Kidney capillary endothelial cell (primary cell): ENCODE measurements at places on chromosomes 11 and 22.
A peak's percentile ranks its signal among the peaks of the same experiment; 100 is the strongest.

GRCh38 chr11:5922749-5923426 is 19.2 kb upstream of the OR56A3 start:
- no peak for DNase-seq

DNA sequence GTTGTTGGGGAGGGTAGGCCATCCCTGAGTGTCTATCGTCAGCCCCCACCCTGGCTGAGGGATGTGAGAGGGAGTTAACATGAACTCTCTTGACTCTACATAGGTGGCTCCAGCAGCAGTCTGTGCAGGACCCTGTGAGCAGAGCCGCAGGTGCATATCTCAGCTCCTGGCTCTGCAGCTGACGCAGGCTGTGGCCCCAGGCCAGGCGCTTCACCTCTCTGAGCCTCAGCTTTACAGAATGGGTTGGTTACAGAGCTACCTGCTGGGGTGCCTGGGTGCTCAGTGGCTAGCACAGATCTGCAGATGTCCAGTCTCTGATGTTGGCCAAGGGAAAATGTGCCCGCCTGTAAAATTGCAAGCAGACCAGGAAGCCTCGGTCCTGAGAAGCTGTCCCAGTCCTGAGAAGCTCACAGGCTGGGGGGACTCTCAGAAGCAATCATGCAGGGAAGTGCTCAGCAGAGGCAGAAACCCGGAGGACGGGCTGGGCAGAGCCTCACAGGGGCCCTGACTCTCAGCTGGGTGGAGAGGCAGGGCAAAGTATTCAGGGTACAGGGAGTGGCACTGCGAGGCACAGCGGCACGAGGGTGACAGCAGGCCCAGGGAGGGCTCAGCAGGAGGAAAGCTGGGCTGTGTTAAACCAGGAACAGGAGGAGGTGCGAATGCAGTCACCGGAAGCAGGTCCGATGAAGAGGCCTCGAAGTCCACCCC is 15.9 kb upstream of the LRP5 start:
- no peak for DNase-seq

DNA sequence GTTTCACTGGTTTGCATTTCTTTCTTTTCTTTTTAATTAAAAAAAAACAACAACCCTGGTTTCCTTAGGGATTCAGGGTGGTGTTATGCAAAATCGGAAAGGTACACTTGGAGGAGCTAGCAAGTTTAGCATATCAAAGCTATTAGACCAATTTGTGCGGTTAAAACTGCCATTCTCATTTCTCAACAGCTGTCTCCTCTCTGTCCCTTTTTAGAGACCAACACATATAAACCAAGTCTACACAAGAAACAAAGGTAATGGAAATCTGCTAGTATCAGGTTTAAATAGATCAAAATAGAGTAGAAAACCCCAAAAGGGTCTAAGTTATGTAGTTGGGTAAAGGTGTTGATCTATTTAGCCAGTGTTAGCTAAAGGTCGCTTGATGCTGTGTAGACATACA is 1.7 kb upstream of the SESN3 start:
- no peak for DNase-seq

DNA sequence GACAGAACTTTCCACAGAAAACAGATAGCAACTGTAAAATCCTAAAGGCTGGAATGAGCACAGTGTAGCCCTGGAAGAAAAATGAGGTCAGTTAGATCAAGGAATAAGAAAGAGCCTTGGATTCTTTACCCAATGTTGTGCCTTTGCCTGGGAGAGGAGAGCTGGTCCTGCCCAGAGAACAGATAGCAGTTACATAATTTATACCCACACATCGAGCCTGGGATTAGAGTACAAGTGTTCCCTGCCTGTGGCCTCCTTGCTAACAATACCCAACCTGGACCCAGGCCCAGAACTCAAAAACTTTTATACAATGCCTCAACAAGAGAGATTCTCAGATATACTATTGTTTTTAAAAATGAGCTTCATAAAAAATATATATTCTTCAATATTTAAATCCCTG is 1998.4 kb downstream of the LRRC4C start:
- DNase-seq: no peak

DNA sequence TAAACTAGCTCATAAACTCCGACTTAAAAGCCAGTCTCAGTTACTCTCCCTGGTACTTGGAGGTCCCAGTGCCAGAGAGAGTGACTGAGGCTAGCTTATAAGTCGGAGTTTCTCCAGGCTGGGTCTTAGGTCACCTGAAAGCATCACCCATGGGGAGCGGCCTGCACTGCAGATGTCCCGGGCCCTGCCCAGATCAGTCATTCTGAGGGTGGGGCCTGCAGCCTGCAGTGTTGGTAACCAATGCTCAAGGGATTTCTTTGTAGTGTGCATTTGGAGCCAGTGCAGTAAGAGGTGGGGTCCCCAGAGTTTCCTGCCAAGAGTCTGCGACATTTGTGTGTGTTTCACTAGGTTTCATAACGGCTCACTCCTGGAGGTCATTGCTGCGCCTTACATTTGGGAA is 14.8 kb downstream of the TAB1 start:
- no peak for DNase-seq

- DNase-seq: no peak
Observed at GRCh38 chr11:11461473-11461872, 108.4 kb upstream of the CSNK2A3 start.

DNA sequence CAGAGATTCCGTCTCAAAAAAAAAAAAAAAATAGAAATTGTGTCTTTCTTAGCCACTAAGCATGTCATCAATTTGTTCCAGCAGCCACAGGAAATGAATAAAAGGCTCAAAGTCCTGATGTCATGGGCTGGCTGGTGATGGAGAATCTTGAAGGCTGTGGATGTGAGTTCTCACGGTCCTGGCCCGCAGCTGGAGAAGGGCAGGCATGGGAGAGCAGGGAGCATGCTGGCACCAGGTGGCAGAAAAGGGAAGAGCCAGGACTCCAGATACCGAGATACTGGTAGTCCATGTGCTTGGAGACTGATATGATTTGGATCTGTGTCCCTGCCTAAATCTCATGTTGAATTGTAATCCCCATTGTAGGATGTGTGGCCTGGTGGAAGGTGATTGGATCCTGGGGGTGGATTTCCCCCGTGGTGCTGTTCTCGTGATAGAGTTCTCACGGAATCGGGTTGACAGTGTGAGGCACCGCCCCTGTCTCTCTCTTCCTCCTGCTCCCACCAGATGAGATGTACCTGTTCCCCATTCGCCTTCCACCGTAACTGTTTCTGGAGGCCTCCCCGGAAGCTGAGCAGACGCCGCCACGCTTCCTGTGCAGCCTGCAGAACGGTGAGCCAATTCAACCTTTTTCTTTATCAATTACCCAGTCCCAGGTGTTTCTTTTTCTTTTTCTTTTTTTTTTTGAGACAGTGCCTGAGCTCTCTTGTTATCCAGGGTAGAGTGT is 18.1 kb downstream of the MRGPRD start:
- DNase-seq: no peak

GRCh38 chr22:35661464-35661863 is 13.2 kb downstream of the APOL6 start:
- no peak for DNase-seq

DNA sequence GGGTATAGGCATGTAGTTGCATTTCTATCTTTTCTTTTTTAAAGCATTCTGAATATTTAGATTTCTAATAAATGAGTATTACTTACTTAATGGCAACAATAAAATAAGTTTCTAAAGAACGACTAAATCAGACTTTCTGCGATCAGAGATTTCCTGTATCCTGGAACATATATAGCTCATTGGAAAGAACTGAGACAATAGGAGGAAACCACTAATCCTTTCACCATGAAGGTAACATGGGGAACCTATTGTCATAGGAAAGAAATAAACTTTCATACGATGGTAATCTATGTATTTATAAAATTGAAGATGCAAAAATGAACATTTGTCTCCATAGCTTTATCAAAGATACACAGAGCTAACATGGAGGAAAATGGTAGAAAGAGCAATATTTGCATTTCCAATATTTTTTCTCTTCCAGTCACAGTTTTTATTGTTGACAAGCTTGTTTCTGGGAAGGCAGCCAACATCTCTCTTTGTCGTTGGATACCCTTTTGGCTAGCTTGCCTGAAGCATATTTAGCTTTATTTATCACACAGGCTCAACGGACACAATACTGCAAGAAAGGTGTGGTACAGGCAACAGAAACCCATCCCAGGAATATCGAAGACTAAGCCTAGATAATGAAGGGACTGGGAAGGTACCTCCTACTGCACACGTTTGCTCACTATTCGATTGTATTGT is 293.3 kb upstream of the MPPED2 start:
- DNase-seq: peak; percentile 71

DNA sequence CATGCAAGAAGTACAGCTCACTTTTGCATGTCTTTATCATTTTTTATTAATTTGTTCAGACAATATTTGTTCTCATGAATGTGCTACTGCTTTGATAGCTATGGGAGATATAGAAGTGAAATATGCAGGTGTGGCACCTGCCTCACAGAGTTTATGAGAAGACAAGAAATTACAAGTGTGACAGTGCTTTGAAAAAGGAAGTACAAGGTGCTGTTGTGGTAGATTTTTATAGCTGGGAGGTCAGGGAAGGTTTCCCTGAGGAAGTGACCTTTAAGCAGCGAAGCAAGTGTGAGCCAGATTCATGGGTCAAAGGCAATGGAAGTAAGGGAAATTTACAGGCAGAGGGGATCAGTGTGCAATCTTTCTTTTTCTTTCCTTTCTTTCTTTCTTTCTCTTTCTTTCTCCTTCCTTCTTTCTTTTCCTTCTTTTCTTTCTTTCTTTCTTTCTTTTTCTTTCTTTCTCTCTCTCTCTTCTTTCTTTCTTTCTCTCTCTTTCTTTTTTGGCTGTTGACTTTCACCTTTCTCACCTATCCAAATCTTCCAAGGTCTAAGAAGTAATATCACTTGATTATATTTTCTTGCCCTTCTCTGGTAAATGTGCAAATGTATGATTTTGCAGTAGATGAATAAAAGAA is 6.4 kb upstream of the BMAL1 start:
- DNase-seq: no peak

GRCh38 chr11:86515297-86516094 is 140.8 kb downstream of the CCDC81 start:
- peak; percentile 99 for DNase-seq

GRCh38 chr11:44622190-44622650 is 56.8 kb downstream of the CD82 start:
- DNase-seq: no peak

DNA sequence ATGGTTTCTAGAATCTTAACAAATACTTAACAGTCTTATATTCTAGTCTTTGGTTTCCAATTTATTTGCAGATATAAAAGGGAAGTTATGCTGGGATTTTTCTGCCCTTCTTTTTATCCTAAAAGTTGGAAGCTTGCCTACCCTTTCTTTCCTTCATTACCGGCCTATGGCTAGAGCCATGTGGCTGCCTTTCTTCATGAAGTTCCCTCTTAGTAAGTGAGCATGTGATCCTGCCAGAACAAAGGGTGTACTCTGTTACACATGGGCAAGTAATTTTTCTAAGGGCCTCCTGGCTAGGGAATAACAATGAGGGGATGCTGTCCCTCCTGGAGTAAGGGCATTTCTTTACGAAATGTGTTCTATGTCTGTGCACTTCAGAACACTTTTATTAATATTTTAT is 252.1 kb upstream of the PITPNB start:
- no peak for DNase-seq

GRCh38 chr11:98734686-98735085 is 286.1 kb upstream of the CNTN5 start:
- no peak for DNase-seq

GRCh38 chr22:31199187-31199586 is 12.9 kb upstream of the LIMK2 start:
- no peak for DNase-seq

DNA sequence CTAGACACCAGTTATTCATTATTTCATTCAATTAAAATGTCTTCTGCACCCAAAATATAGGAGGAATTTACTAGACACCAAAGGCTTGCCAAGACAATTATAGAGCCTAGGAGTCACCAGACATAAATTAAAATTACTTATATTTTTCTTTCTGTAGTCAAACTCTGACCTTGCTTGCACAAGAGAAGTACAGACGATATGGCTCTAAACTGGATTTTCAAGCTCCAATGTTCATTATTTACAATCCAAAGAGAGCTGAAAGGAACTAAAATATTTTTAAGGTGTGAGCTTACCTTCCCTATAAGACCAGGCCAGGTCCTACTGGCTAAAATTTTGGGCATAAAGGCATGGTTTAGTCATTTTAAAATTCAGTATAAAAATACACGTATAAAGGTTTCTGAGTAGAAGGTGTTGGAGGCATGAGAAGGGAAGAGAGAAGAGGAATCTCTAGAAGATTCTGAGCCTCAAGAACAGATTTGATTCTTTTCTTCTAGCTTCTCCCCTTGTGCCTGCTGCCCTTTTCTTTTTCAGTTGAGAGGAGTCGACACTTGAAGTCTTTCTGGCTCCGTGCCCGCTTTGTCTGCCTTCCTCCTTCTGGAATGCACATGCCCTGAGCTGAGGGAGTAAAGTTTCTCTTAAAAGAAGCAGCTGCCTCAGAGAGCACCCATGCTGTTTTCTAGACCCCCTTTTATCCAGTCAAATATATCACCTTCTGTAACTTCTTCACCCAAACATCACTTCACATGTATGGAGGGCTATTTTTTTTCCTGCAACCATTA is 13.5 kb downstream of the C11orf97 start:
- DNase-seq: no peak

DNA sequence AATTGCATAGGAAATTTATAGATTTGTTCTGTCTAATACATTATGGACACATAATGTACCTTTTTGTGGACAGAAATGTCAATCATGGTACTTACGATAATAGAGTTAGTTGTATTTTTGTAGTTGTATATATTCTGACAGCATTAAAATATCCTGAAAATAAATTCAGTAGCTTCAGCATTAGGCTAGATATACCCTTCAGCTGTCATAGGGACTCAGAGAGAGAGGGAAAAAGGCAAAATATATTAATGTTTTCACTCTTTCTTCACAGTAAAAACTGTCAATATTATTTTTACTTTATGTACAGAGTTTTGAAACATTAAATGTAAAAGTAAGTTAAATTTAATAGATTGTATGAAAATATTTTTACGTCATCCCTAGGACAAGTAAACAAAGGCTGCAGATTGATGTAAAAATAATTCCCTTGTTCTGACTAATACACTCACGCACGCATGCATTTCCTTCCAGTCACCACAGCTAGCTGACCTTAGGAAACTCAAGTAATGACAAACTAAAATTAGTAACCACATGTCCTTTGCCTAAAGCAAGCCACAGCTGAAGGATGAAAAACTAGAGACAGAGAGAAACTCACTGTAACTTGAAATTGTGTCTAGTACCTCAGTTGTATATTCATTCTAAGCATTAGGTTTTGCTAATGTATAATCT is 104.7 kb upstream of the CARD18 start:
- DNase-seq: peak; percentile 96

DNA sequence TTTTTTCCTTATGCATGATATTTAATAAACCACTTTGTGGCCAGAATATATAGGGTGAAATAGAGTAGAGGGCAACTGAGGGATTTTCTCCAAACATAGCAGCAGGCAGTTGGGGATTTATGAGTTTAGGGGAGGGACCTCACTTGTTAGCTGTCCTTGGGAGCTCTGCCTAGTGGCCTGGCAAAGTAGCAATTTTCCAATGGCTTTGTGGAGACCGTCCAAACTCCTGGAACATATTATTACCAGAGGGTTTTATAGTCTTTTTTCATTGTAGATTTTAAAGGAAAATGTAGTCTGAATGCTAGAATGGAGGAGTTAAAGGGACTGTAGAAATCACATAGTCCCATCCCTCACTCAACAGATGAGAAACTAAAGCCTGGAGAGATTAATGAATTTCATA is 32.3 kb downstream of the AMOTL1 start:
- DNase-seq: no peak
